ENCODE measurements at places on chromosomes 6 and 20.

DNA sequence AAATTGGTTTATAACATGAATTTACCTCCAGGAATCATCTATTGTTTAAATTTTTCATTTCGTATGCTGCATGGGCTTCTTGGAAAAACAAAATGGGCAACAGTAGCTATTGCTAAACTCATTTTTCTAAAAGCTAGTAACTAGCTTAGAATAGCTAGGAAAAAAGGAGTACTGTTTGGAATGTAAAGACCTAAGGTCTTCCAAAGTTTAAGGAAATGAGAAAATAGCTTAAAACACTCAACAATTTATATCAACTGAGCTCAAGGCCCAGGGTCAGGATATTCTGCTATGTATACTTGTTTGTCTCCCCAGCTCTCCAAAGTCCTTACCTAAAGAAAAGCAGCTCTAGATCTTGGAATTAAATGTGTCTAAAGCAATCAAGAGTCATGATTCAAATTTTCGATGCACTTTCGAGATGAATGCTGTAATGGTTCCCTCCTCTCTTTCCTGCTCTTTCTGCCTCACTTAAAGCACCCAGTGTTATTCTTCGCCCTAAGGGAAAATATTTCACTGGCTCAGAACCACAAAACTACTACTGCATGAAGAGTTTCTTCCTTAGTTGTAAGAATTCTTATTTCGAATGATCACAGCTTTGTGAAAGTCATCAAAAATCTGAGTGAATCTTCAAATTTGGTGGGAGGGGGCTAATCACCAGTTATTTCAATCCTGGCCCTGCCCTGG, 41.6 kb downstream of the LYRM4 start:
- DNase-seq = peak; percentile 83

GRCh38 chr20:24965065-24965919, 16.2 kb downstream of the CST7 start:
- no peak for DNase-seq

DNA sequence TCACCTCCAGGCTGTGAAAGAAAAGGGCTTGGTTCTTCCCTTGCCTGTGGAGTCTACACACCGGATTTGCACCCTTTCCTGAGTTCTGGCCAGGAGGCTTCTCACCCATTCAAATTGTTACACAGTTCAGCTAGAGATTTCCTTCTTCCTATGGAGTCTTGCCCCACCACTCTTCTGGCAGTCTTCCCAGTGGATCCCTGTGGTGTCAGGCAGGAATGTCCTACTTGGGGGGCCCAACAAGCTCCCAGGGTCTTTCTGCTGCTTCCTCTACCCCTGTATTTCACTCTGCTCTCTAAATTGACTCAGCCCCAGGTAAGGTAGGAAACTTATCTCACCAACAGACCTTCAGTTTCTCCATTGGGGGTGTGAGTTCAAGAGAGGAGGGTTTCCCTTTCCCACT, 14.0 kb upstream of the CST9L start:
- no peak for DNase-seq

DNA sequence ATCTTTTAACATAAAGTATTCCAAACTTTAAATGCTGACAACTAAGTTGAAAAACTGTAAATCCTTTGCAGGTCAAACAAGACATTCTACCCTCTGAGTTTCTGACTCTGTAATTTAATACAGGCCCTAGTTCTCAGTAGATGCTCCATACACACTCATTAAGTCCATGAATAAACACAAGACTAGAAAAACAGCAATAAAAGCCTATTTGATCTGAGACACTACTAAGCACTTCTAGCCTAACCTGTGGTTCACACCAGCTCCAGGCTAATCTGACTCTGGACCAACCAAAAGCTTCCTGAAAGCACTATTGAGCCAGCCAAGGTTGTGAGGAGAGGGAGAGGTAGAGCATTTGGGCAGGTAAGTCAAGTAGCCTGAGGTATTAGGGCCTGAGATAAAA, 103.9 kb downstream of the EPM2A start:
- no peak for DNase-seq

DNA sequence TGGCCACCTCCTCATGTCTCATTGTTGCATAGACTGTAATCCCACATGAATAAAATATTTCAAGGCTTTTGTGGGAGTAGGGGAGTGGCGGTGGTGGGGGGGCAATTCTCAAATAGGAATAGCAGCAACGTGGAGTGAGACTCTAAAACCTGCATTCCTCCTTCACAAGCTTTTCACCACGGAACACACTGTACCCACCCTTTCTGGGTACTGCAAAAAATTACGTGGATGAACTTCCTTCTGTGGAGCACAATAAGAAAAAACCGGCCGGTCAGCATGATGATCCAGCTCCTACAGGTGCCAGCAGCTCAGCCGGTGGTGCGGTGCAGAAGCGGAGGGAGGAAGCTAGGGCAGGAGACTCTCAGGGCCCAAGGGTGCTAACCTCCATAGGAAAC, 930 bp upstream of the RRAGD start:
- no peak for DNase-seq

- DNase-seq = no peak
Observed at GRCh38 chr20:35845561-35845960, 73.7 kb downstream of the PHF20 start.

DNA sequence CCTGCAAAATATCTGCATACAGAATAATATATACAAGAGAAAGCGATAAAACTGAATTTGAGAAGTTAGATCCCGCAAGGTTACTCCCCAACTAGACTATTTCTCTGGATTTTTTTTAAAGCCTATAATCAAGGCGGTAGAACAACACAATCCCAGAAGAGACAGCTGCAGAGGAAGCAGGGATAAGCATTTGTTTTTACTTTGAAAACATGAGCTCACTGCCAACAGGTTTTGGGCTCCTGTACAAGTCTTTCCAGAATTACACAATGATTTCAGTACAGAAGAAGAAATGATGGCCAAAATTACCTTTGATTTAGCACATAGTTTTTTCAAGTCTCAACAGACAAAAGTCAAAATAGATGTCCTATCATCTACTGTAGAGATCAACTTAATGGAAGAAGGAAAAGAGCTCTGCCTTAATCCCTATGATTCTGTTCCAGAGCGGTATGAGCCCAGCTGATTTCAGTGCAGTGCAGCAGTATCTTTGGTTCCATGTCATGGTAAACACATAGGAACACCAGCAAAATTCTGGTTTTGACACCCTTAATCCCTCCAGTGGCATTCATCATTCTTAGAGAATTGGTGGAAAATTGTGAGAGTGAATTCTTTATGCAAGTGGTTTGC, 304.3 kb downstream of the HDGFL1 start:
- no peak for DNase-seq

DNA sequence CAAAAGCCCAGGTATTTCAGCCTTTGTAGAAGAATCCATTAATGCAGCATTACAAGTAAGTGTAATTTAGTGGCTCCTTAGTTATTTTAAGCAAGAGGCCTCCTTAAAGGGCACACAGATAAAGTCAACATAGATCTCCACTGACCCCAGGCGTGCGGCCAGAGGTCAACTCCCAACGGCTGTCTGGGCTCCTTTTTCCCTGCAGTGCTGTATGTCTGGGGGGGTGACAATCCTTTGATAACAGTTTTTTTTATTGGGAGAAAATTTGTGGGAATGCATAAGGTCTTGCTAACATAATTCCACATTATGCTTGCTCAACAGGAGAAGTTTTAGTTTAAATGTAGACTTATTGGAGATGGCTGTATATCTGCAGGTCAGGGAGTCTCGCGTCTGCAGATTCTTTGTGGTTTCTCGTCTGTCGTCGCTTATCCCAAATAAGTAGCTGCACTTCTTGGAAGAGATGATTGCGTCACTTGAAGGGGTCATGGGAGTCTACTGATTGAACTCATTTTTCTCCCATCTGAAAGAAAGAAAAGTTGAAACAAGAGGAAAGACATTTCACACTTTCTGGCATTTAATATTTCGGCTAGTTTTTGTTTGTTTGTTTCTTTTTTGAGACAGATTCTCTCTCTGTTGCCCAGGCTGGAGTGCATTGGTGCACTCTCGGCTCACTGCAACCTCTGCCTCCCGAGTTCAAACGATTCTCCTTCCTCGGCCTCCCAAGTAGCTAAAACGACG, 151.7 kb upstream of the AKAP12 start:
- no peak for DNase-seq

DNA sequence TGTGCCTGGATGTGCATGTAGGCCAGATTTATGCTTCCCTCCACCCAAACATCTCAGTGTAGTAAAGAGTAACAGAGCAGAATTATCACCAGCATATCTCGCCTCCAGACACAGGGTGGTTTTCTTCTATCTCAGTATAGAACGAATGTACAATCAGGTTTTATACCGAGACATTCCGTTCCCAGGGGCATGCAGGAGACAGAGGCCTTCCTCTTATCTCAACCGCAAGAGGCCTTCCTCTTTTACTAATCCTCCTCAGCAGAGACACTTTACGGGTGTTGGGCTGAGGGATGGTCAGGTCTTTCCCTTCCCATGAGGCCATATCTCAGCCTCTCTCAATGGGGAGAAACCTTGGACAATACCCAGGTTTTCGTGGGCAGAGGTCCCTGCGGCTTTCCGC, 36.4 kb upstream of the MC3R start:
- no peak for DNase-seq

- DNase-seq = no peak
Observed at GRCh38 chr6:47646689-47647088, 51.7 kb upstream of the ADGRF4 start.

- no peak for DNase-seq
Observed at GRCh38 chr6:137767465-137767864, 99.6 kb upstream of the TNFAIP3 start.
